Smooth muscle cell of the pulmonary artery (primary cell): ENCODE measurements at places on chromosomes 16 and 17. TPM values are rescaled to one million over a fixed set of nuclear protein-coding genes. Genes with fewer than 3 reads are reported as not detected.

The TBC1D26 gene
- total RNA-seq = 0.30 and 0.39 TPM in 2 replicates

The CXCL16 gene
- total RNA-seq = 4.0 and 4.5 TPM in 2 replicates

The KRTAP2-1 gene
- total RNA-seq = not detected in 2 replicates

The PABPN1L gene
- total RNA-seq = not detected in 2 replicates

The CES3 gene
- 0.39 and 1.2 TPM in 2 replicates for total RNA-seq

The IL34 gene
- 8.1 and 27.3 TPM in 2 replicates for total RNA-seq

The ATAD5 gene
- 0.79 and 1.1 TPM in 2 replicates for total RNA-seq

The TMC8 gene
- 0.13 TPM in 1 of 2 replicates, not detected in the other for total RNA-seq

The SHBG gene
- total RNA-seq = 0.53 and 0.72 TPM in 2 replicates

The ADAD2 gene
- total RNA-seq = not detected in 2 replicates

The CTRB2 gene
- not detected in 2 replicates for total RNA-seq

The MSLN gene
- total RNA-seq = not detected in 2 replicates

The CRISPLD2 gene
- 1.2 and 38.1 TPM in 2 replicates for total RNA-seq

The NKD1 gene
- 0.17 and 0.65 TPM in 2 replicates for total RNA-seq

The USP6 gene
- total RNA-seq = under 0.01 TPM in 1 of 2 replicates, not detected in the other

The CACNG1 gene
- not detected in 2 replicates for total RNA-seq

The HOXB7 gene
- 1.6 and 1.8 TPM in 2 replicates for total RNA-seq

The CYGB gene
- total RNA-seq = 24.4 and 51.4 TPM in 2 replicates

The TBX4 gene
- total RNA-seq = 0.07 TPM in 1 of 2 replicates, not detected in the other

The CALCOCO2 gene
- 47.5 and 49.1 TPM in 2 replicates for total RNA-seq

The DOC2B gene
- total RNA-seq = not detected in 2 replicates
